ENCODE measurements at places on chromosomes 12 and 14.

GRCh38 chr12:26455936-26456574 lies 260.7 kb downstream of the SSPN start:
- no peak for DNase-seq

DNA sequence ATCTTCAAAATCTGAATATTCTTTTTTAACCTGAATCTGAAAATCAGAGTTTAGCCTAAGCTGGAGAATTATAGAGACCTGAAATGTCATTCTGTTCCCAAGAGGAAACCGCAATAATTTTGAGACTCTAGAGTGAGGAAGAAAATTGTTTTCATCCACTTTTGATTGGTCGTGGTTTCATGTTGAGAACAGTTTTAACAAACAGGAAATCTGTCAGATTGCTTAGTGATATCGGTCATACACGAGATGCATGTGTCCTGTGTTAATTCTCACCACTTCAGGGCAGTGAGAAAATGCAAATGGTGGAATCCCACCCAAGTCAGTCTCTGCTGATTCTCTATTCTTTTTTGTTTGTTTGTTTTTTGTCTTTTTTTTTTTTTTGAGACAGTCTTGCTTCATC lies 1498.5 kb upstream of the TMEM132C start:
- DNase-seq: no peak

DNA sequence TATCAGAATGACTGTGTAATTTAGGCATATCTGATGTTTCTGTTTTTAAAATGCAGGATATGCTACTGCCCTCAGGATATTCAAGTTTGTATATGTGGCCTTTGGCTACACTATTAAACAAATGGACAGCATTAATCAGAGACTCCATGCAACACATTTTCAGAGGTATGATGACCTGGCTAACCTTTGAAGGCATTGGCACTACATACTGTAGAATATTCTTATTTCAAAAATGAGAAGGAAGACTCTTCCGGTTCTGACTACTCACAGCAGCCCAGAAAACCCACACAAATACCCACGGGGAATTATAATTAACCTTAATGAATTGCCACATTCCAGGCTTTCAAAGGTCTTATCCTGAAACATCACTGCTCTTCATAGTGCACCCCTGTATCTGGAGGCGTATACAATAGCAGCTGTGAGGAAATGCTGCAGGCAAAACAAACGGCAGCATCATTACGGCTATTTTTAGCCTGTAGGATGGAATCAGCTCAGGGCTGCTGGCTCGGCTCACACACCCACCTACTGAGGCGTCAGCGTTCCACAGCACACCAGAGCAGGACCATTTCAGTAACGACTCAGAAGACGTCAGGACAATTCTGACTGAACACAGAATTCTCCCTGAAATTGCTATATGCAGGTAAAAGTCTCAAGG lies 648.5 kb downstream of the RPS29 start:
- no peak for DNase-seq

DNA sequence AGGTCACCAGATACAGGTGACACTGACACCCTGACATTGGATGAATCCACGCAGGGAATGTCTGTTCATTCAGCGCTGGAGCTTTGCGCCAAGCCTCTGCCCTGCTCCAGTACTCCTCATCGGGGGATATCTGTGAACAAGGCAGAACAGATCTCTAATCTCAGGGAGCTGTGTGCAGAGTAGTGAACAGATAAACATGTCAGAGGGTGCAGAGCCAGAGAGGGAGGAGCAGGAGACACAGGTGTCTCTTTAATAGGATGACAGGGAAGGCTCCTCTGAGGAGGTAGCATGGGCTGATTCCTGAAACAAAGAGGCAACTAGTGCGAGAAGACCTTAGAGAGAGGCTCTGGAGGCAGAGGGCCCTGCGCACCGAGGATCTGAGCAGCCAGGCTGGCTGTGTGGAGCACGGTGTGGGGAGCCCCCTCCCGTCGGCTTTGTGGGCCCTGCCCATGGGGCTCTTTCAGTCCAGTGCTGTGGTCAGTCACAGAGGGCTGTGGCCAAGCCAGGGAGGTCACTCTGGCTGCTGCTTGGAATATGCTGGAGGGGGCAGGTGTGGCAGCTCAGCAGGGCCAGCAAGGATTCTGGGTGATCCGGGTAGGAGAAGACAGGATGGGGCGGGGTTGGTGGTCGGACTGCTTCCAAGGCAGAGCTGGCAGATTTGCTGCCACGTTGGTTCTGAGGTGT lies 55.6 kb downstream of the TECPR2 start:
- DNase-seq: no peak

GRCh38 chr12:41907021-41907420 lies 237.7 kb downstream of the GXYLT1 start:
- DNase-seq: no peak

DNA sequence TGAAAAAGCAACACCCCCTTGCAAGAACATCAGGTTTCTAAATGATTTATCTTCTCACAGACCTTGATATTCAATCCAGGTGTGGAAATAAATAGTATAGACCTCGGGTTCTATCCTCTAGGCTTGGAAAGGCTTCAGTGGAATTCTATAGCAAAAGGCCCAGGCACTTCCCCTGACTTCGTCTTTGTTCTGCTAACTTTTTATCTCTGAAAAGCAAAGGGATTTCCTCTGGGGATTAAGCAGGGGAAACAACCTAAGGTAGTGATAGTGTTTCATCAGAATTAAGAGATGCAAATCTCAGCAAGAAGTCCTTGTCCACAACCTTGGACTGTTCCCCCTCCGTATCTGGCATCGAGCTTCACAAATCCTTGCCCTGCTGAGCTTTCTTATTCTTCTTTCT lies 59.5 kb upstream of the DUSP6 start:
- no peak for DNase-seq

DNA sequence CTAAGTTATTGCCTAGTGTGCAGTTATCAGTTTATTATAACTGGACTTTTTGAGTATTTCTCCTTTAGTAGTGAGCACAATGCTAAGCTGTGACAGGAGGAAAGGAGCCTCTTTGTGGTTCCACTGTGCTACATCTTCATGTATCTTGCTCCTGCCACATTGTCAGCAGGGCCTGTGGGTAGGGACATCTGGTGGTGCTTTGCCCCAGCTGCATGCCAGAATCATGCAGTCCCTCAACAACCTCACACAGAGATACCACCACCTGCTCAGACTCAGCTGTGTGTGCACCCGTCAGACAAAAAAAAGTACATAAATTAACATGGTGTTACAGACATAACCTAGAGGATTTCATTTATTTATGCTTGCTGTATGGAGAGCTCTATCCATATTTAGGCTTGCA lies 51.1 kb downstream of the MIS18BP1 start:
- no peak for DNase-seq

- peak; percentile 14 for DNase-seq
Observed at GRCh38 chr14:21987937-21988336, 314.3 kb upstream of the OR4E1 start.

DNA sequence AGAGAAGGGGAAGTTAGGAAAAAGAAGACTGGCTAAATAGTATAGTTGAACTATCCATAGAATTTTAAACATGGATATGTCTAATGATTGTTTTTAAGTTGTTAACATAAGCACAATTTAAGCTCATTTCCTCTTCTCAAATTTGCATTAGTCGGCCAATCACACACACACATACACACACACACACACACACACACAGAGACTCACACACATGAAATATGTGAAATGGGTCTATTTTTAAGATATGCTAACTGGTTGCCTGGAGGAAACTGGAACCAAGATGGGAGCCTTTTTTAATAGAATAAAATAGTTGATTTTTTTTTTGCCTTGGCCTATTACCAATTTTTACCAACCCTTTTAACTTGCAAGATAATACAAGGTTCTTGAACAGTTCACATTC lies 24.0 kb upstream of the STYK1 start:
- DNase-seq: no peak

- no peak for DNase-seq
Observed at GRCh38 chr12:91667694-91668093, 478.0 kb downstream of the BTG1 start.

- no peak for DNase-seq
Observed at GRCh38 chr12:104219908-104220404, 4.4 kb downstream of the TXNRD1 start.

DNA sequence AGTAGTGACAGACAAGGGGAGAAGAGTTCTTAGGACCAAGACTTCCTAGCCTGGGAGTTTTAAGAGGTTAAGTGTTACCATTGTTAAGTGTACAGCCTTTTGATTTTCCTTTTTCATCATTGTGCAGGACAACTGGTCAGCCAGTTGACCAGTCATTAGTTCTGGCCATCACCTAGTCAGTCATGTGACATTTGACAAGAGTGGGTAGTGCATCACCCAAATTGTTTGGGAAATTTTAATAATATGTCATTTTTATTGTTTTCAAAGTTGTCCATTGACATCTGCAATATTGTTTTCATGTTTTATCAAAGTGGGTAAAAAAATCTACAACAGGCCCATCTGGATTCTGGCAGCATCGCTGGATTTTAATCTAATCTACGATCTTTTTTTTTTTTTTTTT lies 15.5 kb downstream of the SINHCAF start:
- no peak for DNase-seq

- no peak for DNase-seq
Observed at GRCh38 chr14:24814944-24815343, 181.0 kb upstream of the GZMB start.

GRCh38 chr12:18483698-18484325 lies 222.5 kb downstream of the PIK3C2G start:
- peak; percentile 78 for DNase-seq

DNA sequence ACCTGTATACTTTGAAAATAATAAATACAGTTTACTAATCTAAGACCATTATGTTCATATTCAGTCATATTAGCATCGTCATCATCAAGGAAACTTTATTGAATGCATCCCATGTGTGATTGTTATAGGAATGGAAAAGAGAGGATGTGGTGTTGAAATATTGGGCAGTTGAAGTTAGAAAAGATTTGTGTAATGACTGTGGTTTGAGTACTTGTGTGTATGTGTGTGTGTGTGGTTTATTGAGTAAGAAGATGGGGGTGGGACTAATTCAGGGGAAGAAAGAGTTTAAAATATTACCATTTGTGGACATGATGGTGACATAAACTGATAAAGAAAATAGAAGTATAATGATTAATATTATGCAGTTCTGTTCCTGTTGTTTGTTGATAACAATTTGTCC lies 238.7 kb upstream of the SEL1L start:
- DNase-seq: no peak

DNA sequence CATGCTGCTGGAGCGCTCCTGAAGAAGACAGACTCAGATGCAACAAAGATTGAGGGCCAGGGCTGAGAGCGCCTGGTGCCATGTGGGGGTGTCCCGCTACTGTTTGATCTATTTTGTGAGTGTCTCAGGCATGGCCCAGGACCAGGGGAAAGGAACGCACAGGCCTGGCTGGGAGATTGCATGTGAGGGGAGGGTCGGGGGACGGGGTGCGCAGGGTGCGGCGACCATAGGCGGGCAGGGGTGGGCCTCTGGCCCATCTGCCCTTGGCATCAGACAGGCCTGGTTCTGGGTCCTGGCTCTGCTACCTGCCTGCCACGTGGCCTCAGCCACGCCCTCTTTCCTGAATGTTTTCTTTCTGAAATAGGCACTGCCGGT lies 47.5 kb downstream of the BEGAIN start:
- DNase-seq: no peak

DNA sequence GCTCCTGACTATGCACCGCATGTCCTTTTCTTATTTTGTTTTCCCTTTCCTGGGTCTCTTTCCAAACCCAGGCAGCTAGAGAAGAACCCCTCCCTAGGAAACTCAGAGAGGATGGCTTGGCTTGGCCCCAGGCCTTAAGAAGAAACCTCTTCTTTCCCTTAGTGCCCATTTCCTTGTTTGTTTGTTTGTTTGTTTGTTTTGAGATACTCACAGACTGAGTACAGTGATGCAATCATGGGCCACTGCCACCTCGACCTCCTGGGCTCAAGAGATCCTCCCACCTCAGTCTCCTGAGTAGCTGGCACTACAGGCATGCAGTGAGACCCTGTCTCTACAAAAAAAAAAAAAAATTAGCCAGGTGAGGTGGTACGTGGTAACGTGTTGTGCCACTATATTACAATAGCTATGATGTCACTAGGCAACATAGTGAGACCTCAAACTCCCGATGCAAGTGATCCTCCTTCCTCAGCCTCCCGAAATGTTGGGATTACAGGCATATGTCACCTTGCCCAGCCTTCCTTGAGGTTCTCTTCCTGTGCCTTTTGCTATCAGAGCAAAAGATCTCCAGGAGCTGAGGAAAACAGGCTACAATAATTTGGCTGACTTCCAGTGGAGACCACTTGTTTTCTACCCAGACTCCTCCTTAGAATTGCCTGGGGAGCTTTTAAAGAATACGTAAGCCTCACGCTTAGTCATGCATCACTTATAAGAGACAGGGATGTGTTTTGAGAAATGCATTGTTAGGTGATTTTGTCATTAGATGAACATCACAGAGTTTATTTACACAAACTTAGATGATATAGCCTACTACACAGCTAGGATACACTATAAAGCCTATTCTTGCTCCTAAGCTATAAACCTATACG lies 34.5 kb upstream of the LGALS3 start:
- DNase-seq: no peak

GRCh38 chr14:68945190-68945584 lies 33.9 kb downstream of the ACTN1 start:
- DNase-seq: no peak

DNA sequence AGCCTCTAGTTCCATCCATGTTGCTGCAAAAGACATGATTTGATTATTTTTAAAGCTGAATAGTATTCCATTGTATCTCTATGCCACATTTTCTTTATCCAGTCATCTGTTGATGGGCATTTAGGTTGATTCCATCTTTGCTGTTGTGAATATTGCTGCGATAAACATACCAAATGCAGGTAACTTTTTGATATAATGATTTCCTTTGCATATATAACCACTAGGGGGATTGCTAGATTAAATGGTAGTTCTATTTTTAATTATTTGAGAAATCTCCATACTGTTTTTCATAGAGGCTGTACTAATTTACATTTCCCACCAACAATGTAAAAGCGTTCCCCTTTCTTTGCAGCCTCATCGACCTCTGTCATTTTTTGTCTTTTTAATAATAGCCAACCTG lies 342.5 kb downstream of the MDGA2 start:
- no peak for DNase-seq

- no peak for DNase-seq
Observed at GRCh38 chr14:61466249-61466904, 145.0 kb downstream of the PRKCH start.

- no peak for DNase-seq
Observed at GRCh38 chr12:55607821-55608594, 28.7 kb upstream of the OR10P1 start.

DNA sequence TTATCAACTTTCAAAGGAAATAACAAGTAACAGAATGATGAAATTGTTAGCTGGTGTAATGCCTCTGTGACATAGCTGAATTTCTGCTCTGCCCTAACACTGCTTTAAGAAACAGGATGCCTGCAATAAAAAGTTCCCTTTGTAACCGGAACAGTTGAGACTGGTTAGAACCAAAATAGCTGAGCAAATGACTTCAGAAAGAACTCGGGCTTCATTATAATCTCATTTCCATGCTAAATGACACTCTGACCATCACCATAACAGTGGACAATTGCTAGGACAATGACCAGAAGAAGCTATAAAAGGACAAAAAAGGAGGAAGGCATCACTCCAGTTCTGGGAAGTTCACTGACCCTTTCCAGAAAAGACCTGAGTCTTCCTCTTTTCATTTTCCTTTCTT lies 23.5 kb upstream of the PYGL start:
- no peak for DNase-seq

- no peak for DNase-seq
Observed at GRCh38 chr12:1796515-1797010, 23.8 kb upstream of the LRTM2 start.

- no peak for DNase-seq
Observed at GRCh38 chr12:71694099-71694820, 8.4 kb downstream of the TMEM19 start.

All from midbrain (tissue), 1 donor.